ENCODE measurements at places on chromosomes 1 and 21.

- DNase-seq = no peak
Observed at GRCh38 chr1:65260851-65261473, 48.4 kb upstream of the DNAJC6 start.

- no peak for DNase-seq
Observed at GRCh38 chr1:33916786-33917185, 52.9 kb downstream of the HMGB4 start.

DNA sequence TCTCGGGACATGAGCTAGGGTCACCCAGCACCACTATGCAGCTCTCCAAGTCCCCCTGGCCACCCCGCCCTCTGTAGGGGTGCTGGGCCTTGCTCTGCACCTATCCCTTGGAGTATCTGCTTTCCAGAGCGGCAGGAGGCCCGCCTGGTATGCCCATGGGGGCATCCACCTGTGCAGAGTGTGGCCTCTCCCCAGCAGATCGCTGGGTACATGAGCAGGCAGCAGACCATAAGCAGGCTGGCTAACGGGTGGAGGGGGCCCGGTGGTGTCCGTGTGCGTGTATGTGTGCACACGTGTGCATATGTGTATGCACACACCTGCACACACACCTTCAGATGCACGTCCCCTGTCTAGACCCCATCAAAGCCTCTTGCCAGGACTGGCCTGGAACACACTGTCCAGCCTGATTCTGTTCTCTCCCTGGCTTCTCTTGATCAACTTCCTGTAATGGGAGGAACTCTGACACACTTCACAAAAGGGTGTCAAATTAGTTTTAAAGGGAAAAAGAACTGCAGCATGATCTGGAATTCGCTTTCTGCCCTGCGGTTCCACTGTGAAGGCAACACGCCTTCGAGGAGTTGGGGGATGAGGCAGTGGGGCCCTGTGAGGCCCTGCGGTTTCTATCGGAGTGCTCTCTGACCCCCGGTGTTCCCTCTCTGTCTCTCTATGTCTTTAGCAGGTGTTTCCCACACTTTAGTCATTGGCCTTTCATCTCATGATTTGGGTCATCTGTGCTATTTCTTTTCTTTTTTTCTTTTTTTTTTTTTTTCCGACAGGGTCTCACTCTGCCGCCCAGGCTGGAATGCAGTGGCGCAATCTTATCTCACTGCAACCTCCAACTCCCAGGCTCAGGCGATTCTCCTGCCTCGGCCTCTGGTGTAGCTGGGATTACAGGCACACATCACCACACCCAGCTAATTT, 17.2 kb upstream of the NPHP4 start:
- no peak for DNase-seq

GRCh38 chr1:22250724-22251123, 107.8 kb upstream of the WNT4 start:
- no peak for DNase-seq

GRCh38 chr1:100353988-100354387, 1.7 kb downstream of the CDC14A start:
- DNase-seq = no peak

- DNase-seq = no peak
Observed at GRCh38 chr1:113793878-113794834, 18.1 kb downstream of the RSBN1 start.

- no peak for DNase-seq
Observed at GRCh38 chr1:31122741-31123140, 57.2 kb upstream of the PUM1 start.

DNA sequence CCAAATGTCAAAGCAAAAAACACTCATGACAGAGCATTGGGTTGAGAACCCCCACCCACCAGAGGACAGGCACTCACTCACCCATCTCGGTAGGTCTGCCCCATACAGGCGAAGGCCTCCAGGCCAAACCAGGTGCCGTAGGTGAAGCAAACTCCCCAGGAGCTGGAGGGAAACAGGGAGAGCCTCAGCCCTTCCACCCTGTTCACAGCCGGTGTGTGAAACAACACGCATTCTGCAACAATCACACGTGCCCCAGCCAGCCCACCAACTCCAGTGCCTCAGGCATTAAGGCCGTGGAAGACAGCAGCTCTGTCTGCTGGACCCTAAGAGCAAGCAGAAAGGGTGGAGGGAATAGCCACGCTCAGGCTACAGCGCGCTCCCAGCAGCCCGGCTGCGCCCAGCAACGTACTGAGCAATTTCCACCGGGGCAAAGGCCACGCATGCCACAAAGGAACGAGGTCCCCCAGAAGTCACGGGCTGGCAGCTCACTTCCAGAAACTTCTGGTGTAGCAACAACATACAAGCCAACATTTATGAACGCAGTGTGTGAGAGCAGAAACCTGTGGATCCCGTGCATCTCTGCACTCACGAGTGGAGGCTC, 11.4 kb upstream of the SPATC1L start:
- no peak for DNase-seq

- DNase-seq = no peak
Observed at GRCh38 chr1:59045636-59046035, 251.3 kb upstream of the FGGY start.

DNA sequence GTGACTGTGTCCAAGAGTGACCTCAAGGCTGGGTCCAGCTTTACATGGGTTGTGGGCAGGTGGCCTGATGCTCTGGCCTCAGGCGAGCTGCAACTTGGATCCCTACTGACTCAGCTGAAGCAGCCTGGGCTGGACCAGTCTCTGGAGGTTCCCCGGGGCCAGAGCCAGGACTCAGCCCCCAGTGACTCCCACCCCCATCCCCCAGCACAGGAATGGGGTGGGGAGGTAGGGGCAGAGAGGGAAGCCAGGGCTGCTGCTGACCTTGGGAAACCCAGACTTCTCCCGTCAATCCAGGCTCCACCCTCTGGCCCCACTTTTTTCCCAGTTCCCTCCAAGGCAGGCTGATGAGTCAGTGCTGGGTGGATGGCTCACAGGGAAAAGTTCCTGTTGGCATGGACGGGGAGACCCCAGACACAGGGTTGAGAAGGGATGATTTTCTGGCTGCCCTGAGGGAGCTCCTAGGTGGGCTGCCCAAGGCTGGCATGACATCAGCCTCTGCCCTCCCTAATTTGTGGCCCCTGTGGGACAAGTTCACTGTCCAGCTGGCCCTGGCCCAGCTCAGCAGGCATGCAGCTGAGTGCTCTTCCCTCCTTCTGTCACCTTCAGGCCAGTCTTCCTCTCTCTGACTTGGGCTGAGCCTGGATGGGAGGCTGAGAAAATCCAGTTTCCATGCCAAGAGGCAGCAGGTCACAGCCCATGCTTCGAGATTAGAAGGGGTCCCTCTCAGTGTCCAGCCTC, 2.2 kb downstream of the ZC3H12A start:
- no peak for DNase-seq

DNA sequence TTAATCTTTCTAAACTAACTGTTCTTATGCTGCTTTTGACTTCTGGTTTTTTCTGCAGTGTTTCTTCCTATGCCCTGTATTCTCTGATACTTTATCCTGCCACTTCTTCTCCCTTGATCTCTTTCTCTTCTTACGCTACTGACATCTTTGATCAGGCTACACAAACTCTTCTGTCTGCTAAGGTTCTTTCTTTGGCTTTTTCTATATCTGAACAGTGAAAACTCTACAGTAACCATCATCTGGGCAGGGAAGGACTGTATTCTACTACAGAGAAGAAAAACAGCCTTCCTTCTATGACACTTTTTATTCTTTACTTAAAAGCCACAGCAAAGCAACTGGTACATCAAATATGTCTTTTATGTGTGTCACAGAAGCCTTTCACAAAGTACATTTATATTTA, 7.4 kb upstream of the NEXN start:
- no peak for DNase-seq

DNA sequence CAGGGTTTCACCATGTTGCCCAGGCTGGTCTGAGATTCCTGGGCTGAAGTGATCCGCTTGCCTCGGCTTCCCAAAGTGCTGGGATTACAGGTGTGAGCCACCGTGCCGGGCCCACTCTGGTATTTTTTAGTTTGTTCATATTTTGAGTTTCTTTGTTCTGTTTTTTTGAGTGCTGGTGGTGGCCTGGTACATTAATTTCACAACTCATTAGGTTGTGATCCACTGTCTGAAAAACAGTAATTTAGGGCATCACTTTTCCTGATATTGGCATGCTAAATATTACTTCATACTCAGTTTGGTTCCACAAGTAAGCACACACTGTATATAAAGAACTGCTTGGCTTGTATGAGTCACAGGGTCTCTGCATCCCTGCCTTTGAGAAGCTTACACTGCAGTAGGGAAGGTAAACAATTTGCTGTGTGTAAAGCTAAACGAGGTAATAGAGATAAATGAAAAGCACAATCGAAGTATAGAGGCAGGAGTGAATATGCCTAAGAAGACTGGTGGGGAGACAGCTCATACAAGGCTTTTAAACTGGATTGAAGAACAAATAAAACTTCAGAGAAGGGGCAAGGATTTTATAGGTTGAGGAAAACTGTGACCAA, 7.7 kb downstream of the SNX27 start:
- DNase-seq = no peak

- DNase-seq = no peak
Observed at GRCh38 chr1:154609398-154610380, 1.7 kb upstream of the ADAR start.

- no peak for DNase-seq
Observed at GRCh38 chr1:196407358-196408051, 200.7 kb downstream of the KCNT2 start.
